Activated CD8-positive, alpha-beta memory T cell treated with anti-CD3 and anti-CD28 coated beads for 1 hour (primary cell): ENCODE measurements at places on chromosomes 13 and 19.
A peak's percentile ranks its signal among the peaks of the same experiment; 100 is the strongest.

DNA sequence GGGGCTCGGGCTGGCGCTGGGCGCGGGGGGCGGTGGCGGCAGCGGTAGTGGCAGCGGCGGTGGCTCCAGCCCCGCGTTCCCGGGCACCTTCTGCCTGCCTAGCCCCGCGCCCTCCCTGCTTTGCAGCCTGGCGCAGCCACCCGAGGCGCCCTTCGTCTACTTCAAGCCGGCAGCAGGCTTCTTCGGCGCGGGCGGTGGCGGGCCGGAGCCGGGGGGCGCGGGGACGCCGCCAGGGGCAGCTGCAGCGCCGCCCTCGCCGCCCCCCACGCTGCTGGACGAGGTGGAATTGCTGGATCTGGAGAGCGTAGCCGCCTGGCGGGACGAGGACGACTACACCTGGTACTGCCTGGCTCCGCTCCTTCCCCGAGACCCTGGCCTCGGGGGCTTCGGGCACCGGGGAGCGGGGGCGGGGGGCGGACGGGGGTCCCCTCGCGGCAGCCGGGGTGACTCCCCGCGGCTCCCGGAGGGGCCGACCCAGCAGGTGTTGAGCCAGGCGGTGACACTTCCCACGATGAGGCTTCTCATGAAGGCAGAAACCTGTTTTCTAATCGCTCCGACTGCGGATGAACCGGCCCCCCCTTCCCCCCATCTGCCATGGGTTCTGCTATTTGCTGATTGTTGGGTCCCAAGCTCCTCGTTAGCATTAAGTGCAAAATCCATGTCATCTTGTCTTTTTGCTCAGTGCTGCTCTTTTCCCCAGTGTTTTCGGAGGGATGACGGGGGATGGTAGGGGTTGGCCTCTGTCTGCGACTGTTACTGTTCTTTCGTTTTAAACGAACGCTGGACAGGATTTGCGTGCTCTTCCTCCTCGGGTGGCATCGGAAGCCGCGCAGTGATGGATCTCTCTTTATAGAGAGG, 943 bp downstream of the SLAIN1 start:
- DNase-seq, result peak; percentile 7

- no peak for DNase-seq
These were observed 833 bp downstream of the GAMT start for GRCh38 chr19:1400281-1401137.

DNA sequence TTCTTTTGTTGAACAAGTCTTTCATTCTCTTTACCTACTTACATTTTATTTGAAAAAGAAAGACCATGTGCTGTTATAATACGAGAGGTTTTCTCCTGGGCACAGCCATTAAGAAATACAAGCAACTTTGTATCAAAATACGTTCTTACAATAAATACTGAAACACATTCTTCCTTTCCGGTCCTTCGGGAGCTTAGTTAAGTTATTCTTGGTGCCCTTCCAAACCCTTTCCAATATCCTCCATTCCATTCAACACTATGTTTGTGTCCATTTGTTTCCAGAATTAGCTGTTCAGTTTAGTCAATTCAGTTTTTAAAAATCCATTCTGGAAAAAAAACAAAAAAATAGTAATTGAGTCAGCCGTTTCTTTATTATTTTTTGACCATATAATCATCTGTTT, 746.8 kb upstream of the SLC10A2 start:
- no peak for DNase-seq

DNA sequence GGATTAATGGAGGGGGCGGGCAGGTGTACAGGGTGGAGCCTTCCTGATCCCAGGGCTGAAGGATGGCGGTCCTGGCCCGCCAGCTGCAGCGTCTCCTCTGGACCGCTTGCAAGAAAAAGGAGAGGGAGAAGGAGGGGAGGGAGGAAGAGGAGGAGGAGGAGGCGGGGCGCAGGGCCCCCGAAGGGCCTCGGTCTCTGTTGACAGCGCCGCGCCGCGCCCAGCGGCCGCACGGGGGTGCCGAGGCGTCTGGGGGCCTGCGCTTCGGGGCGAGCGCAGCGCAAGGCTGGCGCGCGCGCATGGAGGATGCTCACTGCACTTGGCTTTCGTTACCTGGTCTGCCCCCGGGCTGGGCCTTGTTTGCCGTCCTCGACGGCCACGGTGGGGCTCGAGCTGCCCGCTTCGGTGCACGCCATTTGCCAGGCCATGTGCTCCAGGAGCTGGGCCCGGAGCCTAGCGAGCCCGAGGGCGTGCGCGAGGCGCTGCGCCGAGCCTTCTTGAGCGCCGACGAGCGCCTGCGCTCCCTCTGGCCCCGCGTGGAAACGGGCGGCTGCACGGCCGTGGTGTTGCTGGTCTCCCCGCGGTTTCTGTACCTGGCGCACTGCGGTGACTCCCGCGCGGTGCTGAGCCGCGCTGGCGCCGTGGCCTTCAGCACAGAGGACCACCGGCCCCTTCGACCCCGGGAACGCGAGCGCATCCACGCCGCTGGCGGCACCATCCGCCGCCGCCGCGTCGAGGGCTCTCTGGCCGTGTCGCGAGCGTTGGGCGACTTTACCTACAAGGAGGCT, at the start of gene PPM1N:
TSS of gene PPM1N (plus strand) at position 33 of the 785 bp plus-strand sequence. CDS start at position 63, 30 bp downstream.
- no peak for DNase-seq

- no peak for DNase-seq
These were observed 2.7 kb upstream of the RAP2A start for GRCh38 chr13:97431171-97431764.

GRCh38 chr13:89891416-89891815, 1456.1 kb upstream of the MIR17HG start:
- DNase-seq, result no peak

DNA sequence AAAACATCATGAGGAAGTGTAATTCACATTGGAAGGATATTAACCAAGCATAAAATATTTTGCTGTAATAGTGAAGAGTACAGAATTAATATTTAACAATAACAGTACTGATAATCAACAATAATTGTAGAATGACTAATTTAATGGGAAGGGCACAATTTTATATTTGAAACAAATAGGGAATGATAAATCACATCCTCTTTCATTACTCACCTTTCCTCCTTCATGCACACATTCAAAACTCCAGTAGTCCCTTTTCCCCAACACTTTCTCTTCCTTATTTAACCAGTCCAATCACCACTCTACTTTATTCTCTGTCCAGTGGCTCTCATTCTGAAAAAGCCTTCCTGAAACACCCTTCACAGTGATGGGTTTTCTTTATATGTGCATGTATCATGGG, 110.8 kb upstream of the POSTN start:
- DNase-seq, result no peak

DNA sequence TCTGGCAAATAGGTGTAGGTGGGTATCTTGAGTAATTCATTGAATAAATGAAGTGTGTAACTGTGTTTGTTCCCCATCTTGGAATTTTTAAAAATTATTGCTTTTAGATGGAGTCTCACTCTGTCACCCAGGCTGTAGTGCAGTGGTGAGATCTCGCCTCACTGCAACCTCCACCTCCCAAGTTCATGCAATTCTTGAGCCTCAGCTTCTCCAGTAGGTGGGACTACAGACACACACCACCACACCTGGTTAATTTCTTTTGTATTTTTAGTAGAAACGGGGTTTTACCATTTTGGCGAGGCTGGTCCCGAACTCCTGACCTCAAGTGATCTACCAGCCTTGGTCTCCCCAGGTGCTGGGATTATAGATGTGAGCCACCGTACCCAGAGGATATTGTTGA, 7.9 kb upstream of the CYP2A6 start:
- no peak for DNase-seq

DNA sequence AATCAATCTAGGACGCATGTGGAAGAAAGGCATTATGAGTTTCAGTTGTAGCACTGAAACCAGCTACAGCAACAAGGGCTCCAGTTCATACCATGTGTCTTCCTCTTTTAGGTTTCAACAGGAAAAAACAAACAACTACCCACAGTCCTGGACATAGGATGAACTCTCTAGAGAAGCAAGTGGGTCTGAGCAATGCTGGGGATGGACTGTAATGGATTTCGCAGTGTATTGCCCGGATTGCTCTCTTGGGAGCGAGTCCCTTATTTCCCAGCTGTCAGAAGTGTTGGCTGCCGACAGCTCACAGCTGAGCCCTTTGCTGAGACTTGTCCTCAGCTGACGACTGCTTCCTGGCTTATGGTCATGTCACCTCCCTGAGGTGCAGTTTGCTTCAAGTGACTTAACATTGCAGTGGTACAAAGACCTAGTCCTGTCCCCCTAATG, 12.1 kb upstream of the MYCBP2 start:
- DNase-seq, result no peak

DNA sequence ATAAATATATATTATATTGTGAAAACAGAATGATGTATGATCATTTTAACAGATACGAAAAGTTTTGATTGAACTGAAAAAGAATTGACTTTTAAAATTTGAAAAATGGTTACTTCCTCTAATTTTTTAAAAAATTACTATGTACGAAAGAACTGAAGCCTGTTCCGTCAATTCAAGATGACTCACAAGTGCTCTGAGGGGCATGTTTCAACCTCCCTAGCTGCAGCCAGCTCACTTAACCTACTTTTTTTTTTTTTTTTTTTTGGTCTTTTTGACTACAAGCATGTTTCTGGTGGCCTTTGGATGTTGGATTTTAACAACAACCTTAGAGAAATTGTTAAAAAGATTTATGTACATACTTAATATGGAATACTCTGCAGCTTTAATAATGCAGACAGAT, 1139.3 kb downstream of the DIAPH3 start:
- no peak for DNase-seq

GRCh38 chr19:28489126-28489660, 723.8 kb downstream of the UQCRFS1 start:
- DNase-seq, result no peak

DNA sequence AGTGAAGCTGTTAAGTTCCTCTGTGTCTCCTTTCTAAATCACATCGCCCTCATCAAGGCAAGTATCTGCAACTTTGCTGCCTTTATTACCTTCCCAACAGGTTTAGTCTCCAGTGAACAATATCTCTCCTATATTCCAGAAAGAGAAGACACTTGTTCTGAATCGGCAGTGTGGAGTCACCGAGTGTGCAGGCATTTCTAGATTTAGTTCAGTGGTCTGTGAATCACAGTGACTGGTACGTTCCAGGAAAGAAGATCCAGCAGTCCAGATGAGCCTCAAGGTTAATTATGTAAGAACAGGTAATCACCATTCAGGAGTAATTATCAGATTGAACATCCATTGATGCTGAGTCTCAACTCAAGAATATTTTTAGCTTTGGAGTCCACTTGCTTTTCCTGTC, 497.0 kb downstream of the FOXO1 start:
- DNase-seq, result no peak

DNA sequence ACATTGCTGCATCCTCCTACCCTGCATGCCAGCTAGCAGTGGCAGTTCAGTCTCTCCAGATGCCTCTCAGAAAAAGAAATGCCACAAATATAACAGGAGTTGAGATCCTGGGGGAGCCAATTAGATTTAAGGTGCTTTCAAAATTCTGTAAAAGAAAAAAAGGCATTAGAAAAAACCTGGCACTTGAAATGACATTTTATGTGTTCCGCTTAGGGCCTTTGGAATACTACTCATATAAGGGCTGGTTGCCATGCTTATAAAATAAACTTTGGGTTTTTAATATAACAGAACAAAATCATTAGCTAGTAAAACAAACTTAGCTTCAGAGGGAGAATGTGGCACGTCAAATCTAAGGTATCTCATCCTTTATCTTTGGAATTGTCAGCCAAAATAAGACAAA, 104.1 kb downstream of the ENOX1 start:
- no peak for DNase-seq

GRCh38 chr13:79226938-79227337, 179.1 kb downstream of the RBM26 start:
- no peak for DNase-seq

GRCh38 chr13:73228546-73228945, 169.7 kb downstream of the KLF5 start:
- DNase-seq, result no peak

- no peak for DNase-seq
These were observed 11.1 kb downstream of the TTYH1 start for GRCh38 chr19:54426291-54426931.

- DNase-seq, result no peak
These were observed 100.2 kb upstream of the RFC3 start for GRCh38 chr13:33717775-33718174.

DNA sequence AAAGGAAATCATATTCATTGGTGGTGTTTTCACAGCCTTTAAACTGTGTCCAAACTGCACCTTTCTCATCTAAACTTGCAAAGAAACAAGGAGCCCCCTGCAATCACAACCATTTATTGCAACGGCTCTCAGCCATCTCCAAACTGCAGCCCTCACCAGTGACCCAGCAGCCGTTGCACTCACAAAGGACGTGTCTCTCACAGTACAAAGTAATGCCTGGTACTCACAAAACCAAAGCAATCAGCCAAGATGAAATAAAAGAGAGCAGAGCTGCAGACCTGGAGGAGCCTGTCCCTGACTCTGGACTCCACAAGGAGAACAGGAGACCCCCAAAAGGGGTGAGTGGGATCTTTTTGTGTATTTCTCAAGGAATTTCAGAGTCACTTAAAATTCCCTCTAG, 20.2 kb upstream of the CEACAM21 start:
- no peak for DNase-seq

DNA sequence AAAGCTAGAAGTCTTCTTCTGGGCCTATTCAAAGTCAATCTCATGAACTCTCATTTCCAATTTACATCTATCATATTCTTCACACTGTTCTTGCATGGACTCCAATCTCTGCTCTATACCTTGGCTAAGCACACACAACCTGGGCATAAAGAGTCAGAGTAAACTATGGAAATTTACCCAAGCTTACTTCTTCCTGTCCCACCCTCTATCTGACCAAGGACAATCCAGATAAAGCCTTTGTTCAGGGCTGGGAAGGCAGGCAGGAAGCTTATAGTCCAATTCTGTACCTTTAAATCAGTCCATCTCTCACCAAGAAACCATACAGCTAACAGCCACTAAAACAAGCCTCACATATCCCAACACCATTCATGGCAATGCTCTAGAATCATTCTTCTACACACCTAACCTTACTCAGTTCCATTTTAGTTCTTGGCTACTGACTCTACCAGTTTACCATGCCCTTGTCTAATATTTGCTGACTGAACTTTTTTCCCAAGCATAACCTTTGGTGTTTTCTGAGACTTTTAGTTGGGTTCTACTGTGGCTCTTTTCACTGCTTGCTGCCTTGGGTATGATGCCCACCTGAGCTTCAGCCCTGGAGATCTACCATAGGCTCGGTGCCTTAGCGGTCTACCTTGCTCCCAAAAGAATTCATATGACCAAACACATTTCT, 38.9 kb downstream of the N4BP2L2 start:
- DNase-seq, result no peak

GRCh38 chr13:75458696-75459422, 23.1 kb downstream of the TBC1D4 start:
- no peak for DNase-seq

DNA sequence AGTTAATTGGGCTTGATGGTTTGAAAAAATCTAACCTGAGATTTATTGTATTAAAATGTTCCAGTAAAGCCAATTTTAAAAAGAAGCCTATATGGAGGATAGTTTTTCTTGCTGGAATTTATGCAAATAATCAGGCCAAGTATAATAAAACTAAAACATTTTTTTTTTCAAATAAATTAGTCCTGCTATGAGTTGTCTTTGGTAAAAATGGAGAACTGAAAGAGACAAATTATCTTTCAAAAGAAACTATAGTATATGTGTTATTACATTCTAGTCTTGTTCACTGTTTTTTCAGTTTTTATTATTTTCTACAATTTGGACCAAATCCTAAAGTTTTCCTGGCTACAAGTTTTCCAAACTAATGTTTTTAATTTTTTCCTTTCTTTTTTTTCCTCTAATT, 468.9 kb downstream of the UQCRFS1 start:
- DNase-seq, result no peak
